Activated CD8-positive, alpha-beta memory T cell treated with anti-CD3 and anti-CD28 coated beads for 1 hour (primary cell): ENCODE measurements at places on chromosomes 3 and 15.

- no peak for DNase-seq
These were observed 29.3 kb upstream of the INSYN1 start for GRCh38 chr15:73782344-73782959.

DNA sequence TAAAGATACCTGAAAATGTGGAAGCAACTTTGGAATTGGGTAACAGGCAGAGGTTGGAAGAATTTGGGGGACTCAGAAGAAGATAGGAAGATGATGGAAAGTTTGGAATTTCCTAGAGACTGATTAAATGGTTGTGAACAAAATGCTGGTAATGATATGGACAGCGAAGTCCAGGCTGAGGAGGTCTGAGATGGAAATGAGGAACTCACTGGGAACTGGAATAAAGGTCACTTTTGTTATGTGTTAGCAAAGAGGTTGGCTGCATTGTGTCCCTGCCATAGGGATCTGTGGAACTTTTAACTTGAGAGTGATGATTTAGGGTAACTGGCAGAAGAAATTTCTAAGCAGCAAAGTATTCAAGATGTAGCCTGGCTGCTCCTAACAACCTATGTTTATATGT, 13.0 kb downstream of the MITF start:
- DNase-seq, result no peak

DNA sequence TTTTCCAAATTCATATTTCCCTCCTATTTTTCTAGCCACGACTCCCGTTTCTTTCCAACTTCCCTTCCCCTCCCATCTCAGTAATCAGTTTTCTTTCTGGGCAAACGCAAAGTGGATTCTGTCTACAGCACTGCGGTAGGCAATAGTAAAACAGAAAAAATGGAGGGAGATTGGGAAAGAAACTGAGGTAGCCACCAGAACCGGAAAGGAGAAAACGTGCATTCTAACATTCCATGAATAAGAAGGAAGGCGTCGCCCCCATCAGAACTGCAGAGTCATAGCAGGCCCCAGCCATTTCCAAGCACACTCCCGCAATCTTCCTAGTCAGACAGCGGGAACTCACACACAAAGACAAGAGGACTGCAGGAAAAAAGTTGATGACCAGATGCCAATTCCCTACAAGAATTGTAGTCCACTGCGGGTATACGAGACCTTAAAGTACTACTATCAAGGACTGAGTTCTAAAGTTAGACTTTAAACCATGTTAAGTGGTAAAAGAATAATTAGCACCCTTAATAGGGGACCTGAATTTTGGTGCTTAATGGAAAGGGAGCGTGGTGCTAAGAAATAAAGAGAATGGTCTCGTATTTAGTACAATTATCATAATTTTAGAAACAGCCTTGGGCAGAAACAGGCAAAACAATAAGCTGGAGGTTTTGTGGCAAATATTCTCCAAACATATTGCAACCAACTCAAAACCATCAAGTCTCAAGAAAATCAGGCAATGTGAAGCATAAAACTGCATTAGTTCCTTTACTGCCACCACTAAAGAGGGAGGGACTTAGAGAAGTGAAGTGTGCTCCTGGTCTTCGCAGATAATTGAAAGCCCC, 1.4 kb downstream of the PFN2 start:
- no peak for DNase-seq

DNA sequence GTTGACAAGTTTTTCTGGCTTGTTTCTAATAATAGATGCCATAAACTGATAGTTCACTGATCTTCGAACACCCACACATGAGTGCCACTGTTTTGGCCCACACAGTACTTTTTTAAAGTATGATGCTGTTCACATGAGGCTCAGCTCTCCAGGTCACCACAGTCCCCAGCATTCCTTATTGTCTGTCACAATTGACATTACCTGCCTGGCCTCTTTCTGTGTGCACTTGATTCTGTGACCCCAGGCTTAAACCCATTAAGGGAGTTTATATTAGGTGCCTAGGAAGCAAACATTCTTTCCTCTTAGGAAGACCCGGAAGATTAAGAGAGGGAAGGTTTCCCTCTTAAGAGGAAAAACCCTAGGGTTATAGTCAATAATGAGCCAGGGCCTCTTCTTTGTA, 24.2 kb upstream of the LRRFIP2 start:
- DNase-seq, result no peak

DNA sequence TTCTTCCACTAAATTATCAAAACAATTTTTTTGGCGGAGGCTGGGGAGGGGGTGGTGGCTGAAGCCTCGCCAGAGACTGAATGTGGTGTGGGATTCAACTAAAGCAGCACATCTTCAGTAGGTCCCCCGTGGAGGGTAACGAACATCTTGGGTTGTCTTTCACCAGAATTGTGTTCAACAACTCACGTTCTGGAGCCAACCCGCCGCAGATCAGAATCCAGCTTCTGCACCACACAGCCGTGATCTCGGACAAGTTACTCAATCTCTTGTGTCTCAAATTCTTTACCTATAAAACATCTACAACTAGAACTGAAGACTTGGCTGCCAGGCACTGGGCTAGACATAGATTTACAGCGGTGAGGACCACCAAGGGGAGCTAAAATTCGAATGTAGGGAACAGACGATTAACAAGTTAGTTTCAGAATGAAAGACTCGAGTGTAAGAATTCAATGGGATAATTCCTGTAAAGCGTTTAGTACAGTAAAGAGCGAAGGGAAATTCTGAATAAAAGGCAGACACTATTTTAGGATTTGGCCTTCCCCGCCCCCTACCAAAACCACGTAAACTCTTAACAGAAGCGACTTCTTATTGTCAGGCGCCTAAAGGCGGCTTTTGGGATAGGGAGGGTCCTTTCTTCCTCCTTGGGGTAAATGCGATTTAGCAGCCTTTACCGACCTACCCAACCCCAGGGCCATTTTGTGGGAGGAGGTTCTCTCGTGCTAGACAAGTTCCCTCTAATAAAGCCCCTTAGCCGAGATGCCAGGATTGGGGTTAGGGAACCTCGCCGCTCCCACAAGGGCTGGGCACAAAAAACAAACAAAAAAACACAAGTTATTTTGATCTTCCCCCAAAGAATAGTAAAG, 697 bp upstream of the RAB5A start:
- DNase-seq, result no peak

DNA sequence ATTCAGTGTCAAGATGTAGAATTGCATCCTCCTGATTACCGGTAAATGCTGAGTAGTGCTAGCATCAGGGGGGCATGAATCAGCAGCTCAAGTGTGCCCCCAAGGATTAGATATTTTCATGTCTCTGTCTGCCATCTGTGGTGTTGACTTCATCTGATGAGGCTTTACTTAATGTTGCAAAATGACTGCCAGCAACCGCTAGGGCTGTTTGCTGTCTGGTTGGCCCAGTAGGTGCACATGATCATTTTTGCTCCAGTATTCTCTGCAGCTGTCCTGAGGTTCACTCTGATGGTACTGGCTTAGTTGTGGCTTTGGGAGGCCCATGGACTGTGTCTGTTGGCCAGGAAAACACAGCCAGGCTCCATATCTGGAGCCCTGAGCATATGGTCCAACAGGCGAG, 316.4 kb downstream of the SOX2 start:
- DNase-seq, result no peak

DNA sequence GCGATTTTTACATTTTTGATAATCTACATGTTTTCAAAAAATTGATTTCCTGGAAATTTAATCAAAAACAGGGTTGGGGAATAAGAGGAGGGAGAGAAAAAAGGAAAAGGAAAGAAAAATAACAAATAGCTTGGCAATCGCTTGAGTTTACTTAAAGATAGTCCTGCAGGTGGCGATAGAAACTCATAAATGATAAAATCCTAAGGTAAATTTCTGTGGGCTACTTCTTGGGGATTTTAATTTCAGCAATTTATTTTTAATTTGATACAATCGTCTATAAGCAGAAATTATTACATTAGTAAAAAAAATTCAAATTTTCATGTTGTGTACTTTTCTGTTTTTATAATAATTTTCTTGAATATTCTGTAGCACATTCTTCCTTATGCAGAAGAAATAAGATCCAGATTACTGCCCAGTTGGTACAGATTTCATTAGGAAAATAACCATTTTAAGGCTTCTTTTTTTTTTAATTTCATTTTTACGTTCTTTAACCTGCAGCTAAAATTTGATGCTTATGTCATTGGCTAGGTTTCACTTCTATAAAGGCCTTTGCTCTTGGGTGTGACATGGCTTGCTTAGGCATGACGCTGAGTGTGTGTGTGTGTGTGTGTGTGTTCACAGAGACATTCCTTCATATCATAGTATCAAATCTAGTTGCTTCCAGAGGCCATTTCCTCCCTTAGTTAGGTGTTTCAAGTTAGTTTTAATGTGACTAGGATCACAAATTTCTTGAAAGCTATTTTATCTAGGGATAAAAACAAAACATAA, 181.8 kb downstream of the MCTP2 start:
- no peak for DNase-seq

DNA sequence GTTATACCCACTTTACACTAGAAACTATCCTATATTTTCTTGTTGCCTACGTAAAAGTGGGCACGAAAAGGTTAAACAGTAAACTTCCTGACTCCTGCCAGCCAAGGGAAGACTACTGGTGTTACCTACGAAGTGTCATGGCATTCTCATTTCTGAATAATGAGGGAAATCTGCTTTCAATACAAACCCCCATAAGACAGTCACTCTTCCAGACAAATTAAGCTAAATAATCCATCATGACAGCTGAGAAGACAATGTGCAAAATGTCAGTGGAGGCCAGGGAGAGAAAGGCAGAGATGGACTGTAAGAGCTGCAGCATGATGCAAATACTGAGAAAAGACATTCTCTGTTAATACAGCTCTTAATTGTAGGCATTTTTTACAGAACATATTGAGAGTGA, 136.5 kb downstream of the SERPINI1 start:
- DNase-seq, result no peak

DNA sequence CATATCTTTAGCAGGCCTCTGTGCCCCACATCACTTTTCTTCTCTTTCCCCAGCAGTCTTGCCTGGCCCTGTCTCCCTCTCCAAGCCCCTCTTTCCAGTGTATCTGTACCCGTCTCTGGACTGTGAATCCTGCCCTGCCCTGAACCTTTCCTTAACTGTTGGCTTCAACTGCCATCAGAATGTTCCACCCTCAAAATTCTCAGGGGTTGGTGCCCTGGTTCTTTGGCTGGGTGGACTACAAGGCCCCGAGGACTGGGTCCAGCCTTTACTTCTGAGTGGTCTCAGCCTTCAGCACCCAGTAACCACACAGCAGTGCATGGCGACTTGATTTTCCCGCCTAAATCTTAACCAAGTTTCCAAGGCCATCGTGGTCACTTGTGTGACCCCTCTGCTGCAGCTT, 333.5 kb upstream of the RGMA start:
- no peak for DNase-seq

- no peak for DNase-seq
These were observed 22.4 kb downstream of the PRKCI start for GRCh38 chr3:170244576-170244975.

DNA sequence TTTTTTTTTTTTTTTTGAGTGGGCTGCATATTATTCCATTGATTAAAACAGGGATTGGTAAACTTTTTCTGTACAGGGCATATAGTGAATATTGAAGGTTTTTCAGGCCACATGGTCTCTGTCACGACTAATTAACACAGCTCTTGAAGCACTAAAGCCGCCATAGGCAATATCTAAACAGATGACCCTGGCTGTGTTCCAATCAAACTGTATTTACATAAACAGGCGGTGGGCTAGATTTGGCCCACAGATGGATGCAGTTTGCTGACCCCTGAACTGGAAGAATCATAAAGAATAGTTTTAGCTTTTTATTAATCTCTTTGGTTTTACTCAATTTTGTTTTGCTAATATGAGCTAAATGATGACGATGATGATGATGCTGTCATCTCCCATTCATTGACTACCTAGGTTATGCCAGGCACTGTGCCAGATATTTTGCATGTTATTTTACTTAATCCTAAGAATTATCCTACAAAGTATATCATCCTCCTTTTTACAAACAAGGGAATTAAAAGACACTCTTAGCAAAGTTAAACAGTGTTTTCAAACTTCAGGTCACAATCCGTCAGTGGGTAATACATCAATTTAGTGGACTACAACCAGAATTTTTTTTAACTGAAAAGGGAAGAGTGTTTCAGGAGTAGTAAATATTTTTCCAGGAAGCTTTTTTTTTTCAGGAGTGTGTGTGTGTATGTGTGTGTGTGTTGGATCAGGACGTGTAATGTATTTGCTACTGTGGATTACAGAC, 54.3 kb downstream of the LMCD1 start:
- DNase-seq, result no peak

DNA sequence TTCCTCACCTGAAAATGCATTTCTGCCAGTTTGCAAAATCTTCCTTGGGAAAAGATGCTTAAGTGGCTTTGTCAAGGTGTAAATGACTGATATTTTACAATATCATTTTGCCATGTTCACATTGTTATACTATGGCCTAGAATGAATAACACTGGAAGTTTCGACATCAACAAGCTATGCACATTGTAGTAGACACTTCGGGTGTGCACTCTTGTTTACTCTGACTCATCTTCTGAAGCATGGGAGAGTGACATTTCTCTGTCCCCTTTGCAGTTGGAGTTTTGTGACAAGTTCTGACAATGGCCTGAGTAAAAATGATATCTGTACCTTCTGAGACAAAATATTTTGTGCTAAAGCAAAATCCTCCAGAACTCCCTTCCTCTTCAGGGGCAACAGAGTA, 567.0 kb upstream of the RGMA start:
- no peak for DNase-seq

- DNase-seq, result no peak
These were observed 9.9 kb downstream of the AP3B2 start for GRCh38 chr15:82699726-82700125.

DNA sequence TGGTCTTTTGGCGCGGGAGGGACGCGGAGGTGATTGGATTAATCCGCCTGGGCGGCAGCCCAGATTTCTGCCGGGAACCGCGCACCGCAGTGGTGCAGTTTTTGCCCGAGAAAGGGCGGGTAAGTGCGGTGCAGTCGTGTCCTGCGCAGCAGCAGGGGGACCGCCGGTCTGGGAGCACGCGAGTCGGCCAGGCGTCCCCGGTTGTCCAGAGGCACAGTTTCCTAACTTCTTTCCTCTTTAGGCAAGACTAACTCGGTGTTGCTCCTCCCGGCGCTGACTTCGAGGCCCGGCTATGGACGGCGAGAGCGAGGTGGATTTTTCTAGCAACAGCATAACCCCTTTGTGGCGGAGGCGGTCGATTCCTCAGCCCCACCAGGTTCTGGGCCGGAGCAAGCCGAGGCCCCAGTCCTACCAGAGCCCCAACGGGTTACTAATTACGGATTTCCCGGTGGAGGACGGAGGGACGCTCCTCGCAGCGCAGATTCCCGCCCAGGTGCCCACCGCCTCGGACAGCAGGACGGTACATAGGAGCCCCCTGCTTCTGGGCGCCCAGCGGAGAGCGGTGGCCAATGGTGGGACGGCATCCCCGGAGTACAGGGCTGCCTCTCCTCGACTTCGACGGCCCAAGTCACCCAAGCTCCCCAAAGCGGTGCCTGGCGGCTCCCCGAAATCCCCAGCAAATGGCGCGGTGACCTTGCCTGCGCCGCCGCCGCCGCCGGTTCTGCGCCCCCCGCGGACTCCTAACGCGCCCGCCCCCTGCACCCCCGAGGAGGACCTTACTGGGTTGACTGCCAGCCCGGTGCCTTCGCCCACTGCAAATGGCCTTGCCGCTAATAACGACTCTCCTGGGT, 736 bp downstream of the ARHGEF26 start:
- no peak for DNase-seq

- DNase-seq, result no peak
These were observed 54.3 kb downstream of the RASGRF1 start for GRCh38 chr15:79036323-79036722.
